ENCODE measurements at places on chromosomes 16 and 17. TPM values are rescaled to one million over a fixed set of nuclear protein-coding genes. Genes with fewer than 3 reads are reported as not detected.

GRCh38 chr17:77503916-77504651 lies 363.3 kb downstream of the SEC14L1 start:
- H3K27ac ChIP-seq = no peak overlapping the region
- no peak for DNase-seq
- H3K4me3 ChIP-seq = no peak overlapping the region

- H3K4me1 ChIP-seq = no peaks in the 10 kb centered on the region
- no peak overlapping the region for H3K27ac ChIP-seq
- H3K27me3 ChIP-seq = no peaks in the 10 kb centered on the region
- no peaks in the 10 kb centered on the region for H3K36me3 ChIP-seq
Observed at GRCh38 chr16:74846714-74847113, 72.1 kb upstream of the FA2H start.

DNA sequence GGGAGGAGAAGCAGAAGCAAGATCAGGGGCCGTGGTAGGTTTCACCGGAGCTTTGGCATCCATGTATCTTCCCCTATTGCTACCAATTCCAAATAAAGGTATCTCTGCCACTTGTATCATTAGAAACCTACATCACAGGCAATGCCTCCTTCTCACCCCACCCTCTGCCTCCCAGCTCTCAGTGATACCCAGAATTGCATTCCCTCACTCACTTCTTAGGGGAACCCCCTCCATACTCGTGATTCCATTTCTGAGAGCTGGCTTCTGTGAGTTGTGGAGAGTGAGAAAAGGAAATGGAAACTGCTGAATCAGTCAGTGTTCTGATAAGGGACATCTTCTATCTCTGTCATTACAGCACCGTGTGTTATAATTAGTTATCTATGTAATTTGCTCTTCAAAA lies 2.3 kb upstream of the CCL3 start:
- DNase-seq = no peak
- no peaks in the 10 kb centered on the region for H3K36me3 ChIP-seq
- H3K27me3 ChIP-seq = no peaks in the 10 kb centered on the region
- no peak overlapping the region for H3K4me3 ChIP-seq

DNA sequence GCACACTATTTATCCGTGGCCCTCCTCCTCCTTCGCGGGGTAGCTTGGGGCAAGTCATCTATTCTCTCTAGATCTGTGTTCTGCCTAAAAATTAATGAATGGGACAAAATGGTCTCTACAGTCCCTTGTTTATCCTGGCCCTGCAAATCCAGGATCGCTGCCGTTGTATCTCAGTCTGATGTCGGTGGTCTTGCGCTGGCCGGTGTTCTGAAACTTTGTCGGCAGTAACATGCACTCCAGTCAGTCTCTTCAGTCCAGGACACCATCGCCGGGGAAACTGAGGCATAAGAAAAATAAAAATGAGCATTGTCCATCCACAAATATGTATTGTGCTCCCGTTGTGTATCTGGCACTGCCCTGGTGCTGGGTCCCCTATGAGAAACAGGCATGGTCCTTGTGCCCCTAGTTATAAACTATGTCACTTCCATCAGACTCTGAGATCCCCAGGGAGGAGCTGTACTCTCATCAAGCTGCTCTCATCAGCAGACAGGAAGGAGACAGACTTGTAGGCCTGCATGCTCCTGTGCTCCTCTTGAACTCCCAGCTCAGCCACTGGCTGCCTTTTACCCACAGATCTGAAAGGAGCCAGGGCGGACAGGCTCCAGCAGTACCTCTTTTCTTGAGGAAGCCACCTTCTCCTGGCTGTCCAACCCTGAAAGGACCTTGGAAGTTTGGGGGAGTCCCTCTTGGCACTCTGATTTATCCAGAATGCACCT lies 13.7 kb upstream of the CA4 start:
- DNase-seq = no peak
- no peaks in the 10 kb centered on the region for H3K36me3 ChIP-seq
- peak overlapping the region; percentile 65 for H3K4me3 ChIP-seq
- H3K27me3 ChIP-seq = peaks cover 4% of the 10 kb centered on the region
- H3K4me1 ChIP-seq = peaks cover 28% of the 10 kb centered on the region

DNA sequence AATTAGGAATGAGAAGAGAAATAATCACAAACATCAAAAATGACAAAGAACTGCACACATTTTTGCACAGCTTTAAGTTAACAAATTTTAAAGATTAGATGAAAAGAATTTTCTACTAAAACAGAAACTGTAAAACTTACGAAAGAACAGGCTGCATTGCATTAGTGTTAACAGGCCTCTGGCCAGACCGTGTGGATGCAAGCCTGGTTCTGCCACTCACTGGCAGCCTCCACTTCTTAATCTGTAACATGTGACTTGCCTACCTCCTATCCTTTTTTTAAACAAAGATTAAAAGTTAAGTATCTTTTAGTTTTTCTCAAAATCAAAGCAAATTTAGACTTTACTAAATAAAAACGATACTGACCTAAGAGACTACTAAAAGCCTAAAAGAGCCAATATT lies 37.5 kb downstream of the CREBBP start:
- H3K4me3 ChIP-seq = no peak overlapping the region
- peaks cover 12% of the 10 kb centered on the region for H3K4me1 ChIP-seq
- peaks cover 18% of the 10 kb centered on the region for H3K36me3 ChIP-seq
- no peaks in the 10 kb centered on the region for H3K27me3 ChIP-seq

- H3K4me1 ChIP-seq = peaks cover 32% of the 10 kb centered on the region
- H3K36me3 ChIP-seq = no peaks in the 10 kb centered on the region
Observed at GRCh38 chr17:69415431-69415830, 934 bp downstream of the MAP2K6 start.

- H3K4me1 ChIP-seq = no peaks in the 10 kb centered on the region
- H3K27ac ChIP-seq = no peak overlapping the region
- no peak overlapping the region for H3K4me3 ChIP-seq
- no peak for DNase-seq
- no peaks in the 10 kb centered on the region for H3K36me3 ChIP-seq
- H3K27me3 ChIP-seq = no peaks in the 10 kb centered on the region
Observed at GRCh38 chr16:19432429-19432828, 14.7 kb downstream of the TMC5 start.

DNA sequence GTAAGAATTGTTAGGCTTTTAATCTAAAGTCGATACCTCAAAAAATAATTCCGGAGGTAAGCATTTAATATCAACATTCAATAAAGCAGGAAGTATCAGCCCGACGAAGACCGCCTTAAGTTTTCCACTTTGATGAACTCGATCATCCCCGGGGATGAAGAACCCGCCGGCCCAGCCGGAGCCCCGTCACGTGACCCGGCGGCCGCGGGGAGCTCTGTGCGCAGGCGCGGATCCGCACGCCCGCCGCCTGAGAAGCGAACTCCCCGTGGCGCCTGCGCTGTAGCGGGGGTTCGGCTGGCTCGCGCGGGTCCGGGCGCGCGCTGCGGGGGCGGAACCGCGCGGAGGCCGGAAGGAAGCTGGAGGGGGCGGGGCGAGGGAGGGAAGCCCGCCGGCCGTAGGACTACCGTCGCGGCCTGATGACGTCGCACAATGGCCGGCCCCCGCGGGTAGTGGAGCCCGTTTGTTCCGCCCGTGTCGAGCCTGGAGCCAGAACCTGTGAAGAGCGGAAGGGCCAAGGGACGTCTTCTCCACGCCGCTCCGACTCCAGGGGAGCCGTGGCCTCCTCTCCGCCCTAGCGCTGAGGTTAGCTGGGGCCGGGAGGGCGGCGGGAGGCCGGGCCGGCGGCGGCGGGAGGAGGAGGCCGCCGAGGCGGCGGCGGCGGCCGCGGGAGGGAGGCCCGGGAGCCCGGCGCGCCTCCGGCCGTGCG lies at the start of gene ZC3H18:
ZC3H18 (plus strand) TSS at position 419 of the 706 bp plus-strand sequence. CDS start 6,721 bp downstream, outside the sequence.
- H3K36me3 ChIP-seq = peaks cover 15% of the 10 kb centered on the region
- peak within 1 kb of the TSS; percentile 82 for H3K27ac ChIP-seq
- DNase-seq = peak; percentile 96
- peak within 1 kb of the TSS; percentile 85 for H3K4me3 ChIP-seq

GRCh38 chr17:68290955-68291835 lies at the start of the genes ARSG and SLC16A6:
ARSG (plus strand) TSS chr17:68291495; CDS start chr17:68307494, 15,999 bp downstream.
SLC16A6 (minus strand) TSS chr17:68291127; CDS start chr17:68278320, 12,807 bp downstream.
- H3K27me3 ChIP-seq = no peaks in the 10 kb centered on the region
- peak within 1 kb of the TSS; percentile 97 for H3K27ac ChIP-seq
- peak; percentile 77 for DNase-seq

DNA sequence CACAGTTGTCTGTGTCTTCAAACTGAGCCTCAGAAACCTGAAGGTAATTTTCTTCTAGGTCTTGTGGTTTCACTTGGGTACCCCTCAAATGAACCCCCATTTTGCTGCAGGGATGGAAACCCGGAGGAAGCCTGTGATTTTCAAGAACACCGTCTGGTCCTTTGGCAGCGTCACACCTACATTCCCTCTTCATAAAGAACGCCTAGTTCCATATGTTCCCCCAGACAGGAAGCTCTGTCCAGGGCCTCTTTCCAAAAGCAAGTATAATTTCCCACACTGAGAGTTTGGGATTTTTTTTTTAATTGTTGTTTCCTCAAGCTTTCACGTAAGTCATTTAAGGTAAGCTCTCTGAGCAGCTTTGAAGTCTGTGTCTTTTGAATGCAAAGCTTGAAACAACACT lies 515.0 kb downstream of the TMEM114 start:
- no peaks in the 10 kb centered on the region for H3K27me3 ChIP-seq
- H3K4me1 ChIP-seq = no peaks in the 10 kb centered on the region
- H3K27ac ChIP-seq = no peak overlapping the region
- DNase-seq = no peak

DNA sequence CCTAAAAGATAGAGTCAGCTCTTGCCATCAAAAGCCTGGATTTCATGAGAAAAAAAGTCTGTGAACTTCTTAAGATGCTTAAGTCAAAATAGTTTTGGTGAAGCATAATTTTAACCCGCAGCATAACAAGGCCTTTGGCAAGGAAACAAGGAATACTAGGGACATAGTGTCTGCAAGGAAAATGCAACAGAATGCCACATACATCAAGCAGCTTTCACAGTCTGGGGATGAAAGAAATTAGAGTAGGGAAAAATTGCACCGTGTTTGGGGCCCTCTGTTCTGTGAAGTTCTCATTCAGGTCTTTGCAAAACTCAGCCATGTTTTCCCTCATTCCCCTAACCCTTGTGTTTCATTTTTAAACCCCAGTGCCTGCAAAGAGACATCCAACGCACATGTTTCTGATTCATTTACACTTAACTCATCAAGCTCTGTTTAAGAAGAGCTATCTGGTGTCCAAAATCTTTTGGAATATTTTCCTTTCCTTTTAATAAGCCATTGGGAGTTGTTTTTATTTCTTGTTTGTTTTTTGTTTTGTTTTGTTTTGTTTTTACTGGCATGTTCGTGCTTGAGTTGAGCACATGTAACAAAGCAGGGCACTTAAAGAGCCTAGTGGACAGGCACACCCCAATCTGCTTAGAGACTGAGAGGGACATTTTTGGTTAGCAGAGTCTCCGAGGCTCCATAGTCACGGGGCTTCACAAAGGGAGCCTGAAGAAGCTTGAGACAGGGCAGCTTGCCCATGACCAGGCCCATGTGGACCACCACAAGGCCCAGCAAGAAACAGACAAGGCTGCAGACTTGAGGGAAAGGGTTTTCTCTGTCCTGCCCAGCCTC lies 116.5 kb downstream of the ANKFN1 start:
- H3K4me1 ChIP-seq = no peaks in the 10 kb centered on the region
- H3K27me3 ChIP-seq = no peaks in the 10 kb centered on the region
- no peak for DNase-seq
- no peak overlapping the region for H3K4me3 ChIP-seq
- H3K36me3 ChIP-seq = no peaks in the 10 kb centered on the region
- H3K27ac ChIP-seq = no peak overlapping the region

DNA sequence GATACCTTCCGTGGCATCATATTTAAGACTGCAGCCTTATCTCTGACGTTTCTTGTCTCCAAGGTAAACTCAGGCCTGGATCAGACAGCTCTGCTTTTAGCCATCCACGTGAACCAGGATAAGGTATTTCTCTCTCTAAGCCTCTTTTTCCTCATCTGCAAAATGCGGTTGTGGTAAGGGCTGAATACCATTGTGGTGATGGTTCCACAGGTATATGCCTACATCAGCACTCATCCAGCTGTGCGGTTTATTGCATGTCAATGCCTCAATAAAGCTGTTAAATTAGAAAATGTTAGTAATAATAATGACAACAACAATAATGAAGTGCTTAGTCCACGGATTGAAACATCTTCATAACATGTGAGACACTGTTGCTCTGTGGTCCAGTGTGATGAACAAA lies 104.4 kb downstream of the GRIN2A start:
- no peaks in the 10 kb centered on the region for H3K27me3 ChIP-seq
- H3K27ac ChIP-seq = no peak overlapping the region

DNA sequence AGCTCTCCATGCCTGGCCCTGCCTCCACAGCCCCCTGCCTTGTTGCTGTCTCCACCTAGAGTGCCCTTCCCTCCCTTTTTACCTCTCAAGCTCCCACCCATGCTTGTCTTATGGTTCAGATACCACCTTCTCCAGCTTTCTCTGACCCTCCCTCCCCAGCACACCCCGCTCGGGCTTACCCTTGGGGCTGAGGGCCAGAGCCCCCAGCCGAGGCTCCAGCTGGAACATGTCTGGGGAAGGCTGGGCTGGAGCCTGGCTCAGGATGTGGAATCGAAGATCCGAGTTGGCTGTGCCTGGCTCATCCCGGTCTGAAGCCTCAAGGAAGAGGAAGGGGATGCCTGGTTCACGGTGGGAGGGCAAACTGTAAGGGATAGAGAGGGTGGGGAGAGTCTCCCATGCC lies 3.6 kb downstream of the CDH16 start:
- no peaks in the 10 kb centered on the region for H3K36me3 ChIP-seq
- no peaks in the 10 kb centered on the region for H3K27me3 ChIP-seq
- no peak overlapping the region for H3K4me3 ChIP-seq
- H3K27ac ChIP-seq = no peak overlapping the region
- H3K4me1 ChIP-seq = no peaks in the 10 kb centered on the region

DNA sequence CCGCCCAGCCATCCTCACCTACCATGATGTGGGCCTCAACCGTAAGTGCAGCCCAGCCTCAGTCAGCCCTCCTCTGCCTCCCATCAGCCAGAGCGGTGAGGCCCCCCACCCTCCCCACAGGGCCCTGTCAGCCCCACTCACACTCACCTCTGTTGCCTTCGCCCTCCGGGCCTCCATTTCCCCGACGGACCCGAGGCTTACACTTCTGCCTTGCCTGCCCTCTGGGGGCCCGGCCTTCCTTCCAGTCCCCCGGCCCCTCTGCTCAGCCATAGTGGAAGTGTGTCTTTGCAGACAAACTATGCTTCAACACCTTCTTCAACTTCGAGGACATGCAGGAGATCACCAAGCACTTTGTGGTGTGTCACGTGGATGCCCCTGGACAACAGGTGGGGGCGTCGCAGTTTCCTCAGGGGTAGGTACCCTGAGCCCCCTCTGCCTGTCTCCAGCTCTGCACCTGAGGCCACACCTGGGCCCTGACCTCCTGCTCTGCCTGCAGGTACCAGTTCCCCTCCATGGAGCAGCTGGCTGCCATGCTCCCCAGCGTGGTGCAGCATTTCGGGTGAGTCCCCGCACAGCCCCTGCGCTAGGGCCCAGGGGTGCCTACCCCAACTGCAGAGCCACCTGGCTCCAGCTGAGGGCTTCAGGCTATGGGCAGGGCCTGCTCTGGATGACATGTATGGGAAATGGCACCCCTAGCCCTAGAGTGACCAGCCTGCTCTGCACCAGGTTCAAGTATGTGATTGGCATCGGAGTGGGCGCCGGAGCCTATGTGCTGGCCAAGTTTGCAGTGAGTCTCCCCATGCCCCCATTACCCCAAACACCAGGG lies 4.1 kb downstream of the NDRG4 start:
- no peaks in the 10 kb centered on the region for H3K27me3 ChIP-seq
- no peaks in the 10 kb centered on the region for H3K36me3 ChIP-seq

The KLHL10 gene
- total RNA-seq = not detected

The NUDT7 gene
- 4.8 TPM for total RNA-seq

The EME2 gene
- total RNA-seq = 19.0 TPM

The ZNF469 gene
- 0.32 TPM for total RNA-seq

The ALOX12B gene
- total RNA-seq = not detected

The NHLRC4 gene
- total RNA-seq = 1.9 TPM

The KRT40 gene
- not detected for total RNA-seq

The SEPTIN12 gene
- 0.27 TPM for total RNA-seq

The TMEM114 gene
- total RNA-seq = not detected

The IFT20 gene
- total RNA-seq = 44.1 TPM

The SLC16A11 gene
- total RNA-seq = 0.39 TPM

The CIBAR2 gene
- not detected for total RNA-seq

All from CD4-positive, CD25-positive, alpha-beta regulatory T cell (primary cell).